ENCODE measurements at places on chromosomes 2 and 18. TPM values are rescaled to one million over a fixed set of nuclear protein-coding genes. Genes with fewer than 3 reads are reported as not detected.

The AQP12A gene
- not detected for total RNA-seq

The ASB3 gene
- total RNA-seq, result 13.2 TPM

The SLC14A1 gene
- total RNA-seq, result not detected

The LHCGR gene
- not detected for total RNA-seq

The EXOC6B gene
- total RNA-seq, result 25.8 TPM

The CARF gene
- total RNA-seq, result 8.1 TPM

The FABP1 gene
- not detected for total RNA-seq

The NEB gene
- total RNA-seq, result under 0.01 TPM

The DSC2 gene
- 19.4 TPM for total RNA-seq

The KIAA1328 gene
- total RNA-seq, result 3.0 TPM

The CHRNG gene
- total RNA-seq, result not detected

The SPEG gene
- total RNA-seq, result 13.8 TPM

The FAM110C gene
- 19.0 TPM for total RNA-seq

The PUM2 gene
- 15.6 TPM for total RNA-seq

The GNLY gene
- not detected for total RNA-seq

The KLHL41 gene
- total RNA-seq, result not detected

The FN1 gene
- total RNA-seq, result 133 TPM

The OXER1 gene
- total RNA-seq, result not detected

The LYG2 gene
- total RNA-seq, result not detected

The RTKN gene
- total RNA-seq, result 117 TPM

The HOXD10 gene
- not detected for total RNA-seq

The UGGT1 gene
- total RNA-seq, result 43.0 TPM

The CD226 gene
- 0.76 TPM for total RNA-seq
